CD4-positive, alpha-beta T cell (primary cell): ENCODE measurements at places on chromosomes 5 and 9. TPM values are rescaled to one million over a fixed set of nuclear protein-coding genes. Genes with fewer than 3 reads are reported as not detected.

The TLR4 gene
- total RNA-seq: 0.34 TPM

The STING1 gene
- total RNA-seq: 155 TPM

The ST6GALNAC6 gene
- 93.1 TPM for total RNA-seq

The PPP1R26 gene
- 0.47 TPM for total RNA-seq

The RBM27 gene
- 29.7 TPM for total RNA-seq

The CATSPER3 gene
- total RNA-seq: not detected

The IL5 gene
- total RNA-seq: not detected

The MARCOL gene
- total RNA-seq: not detected

The PTGER4 gene
- 356 TPM for total RNA-seq

The SPATA31D4 gene
- not detected for total RNA-seq

DNA sequence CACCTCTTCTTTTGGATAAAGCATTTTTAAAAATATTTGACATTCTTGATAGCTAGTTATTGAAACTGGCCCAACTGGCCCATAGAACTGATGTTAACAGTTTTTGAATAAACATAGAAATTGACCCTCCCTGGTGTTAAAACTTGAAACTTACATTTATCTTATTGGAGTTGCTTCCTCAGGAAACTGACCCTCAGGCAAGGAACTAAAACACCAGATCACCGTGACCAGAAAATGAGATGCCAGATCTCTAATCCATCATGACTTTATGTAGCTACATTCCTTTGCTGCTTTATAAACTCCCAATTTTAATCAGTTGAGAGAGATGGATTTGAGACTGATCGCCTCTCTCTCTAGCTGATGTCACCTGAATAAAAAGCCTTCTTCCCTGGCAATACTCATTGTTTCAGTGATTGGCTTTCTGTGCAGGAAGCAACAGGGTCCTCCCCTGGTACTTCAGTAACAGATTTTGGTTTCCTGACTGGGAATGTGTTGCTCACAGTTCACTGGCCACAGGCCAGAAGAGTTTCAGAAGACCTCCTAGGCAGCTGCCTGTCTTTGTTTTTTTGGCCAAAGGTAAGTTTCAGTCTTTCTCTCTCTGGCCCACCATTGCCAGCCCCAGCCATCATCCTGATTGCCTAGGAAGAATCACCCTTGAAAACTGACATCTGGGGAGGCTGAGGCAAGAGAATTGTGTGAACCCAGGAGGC, 212.4 kb downstream of the DTWD2 start:
- no peak for DNase-seq
- H3K27ac ChIP-seq: no peak overlapping the region
- no peaks in the 10 kb centered on the region for H3K27me3 ChIP-seq
- H3K4me1 ChIP-seq: no peaks in the 10 kb centered on the region

GRCh38 chr5:67170767-67171166, 25.8 kb downstream of the CD180 start:
- peaks cover 28% of the 10 kb centered on the region for H3K4me1 ChIP-seq
- H3K27me3 ChIP-seq: no peaks in the 10 kb centered on the region
- no peak overlapping the region for H3K27ac ChIP-seq

GRCh38 chr9:98101416-98101815, 17.6 kb downstream of the TRIM14 start:
- H3K27me3 ChIP-seq: no peaks in the 10 kb centered on the region
- H3K27ac ChIP-seq: peak overlapping the region; percentile 69
- H3K4me1 ChIP-seq: peaks cover 95% of the 10 kb centered on the region
- H3K4me3 ChIP-seq: peak overlapping the region; percentile 9

- H3K27ac ChIP-seq: no peak overlapping the region
- no peaks in the 10 kb centered on the region for H3K36me3 ChIP-seq
- DNase-seq: no peak
- H3K27me3 ChIP-seq: peaks cover 46% of the 10 kb centered on the region
These were observed 21.6 kb downstream of the BTNL9 start for GRCh38 chr5:181061645-181062044.

GRCh38 chr9:135100241-135100681, 12.8 kb downstream of the OLFM1 start:
- no peaks in the 10 kb centered on the region for H3K4me1 ChIP-seq
- H3K27ac ChIP-seq: no peak overlapping the region
- no peaks in the 10 kb centered on the region for H3K36me3 ChIP-seq
- DNase-seq: no peak

- no peak overlapping the region for H3K27ac ChIP-seq
- no peaks in the 10 kb centered on the region for H3K27me3 ChIP-seq
- H3K4me1 ChIP-seq: no peaks in the 10 kb centered on the region
- H3K36me3 ChIP-seq: no peaks in the 10 kb centered on the region
- DNase-seq: no peak
- H3K4me3 ChIP-seq: no peak overlapping the region
These were observed 24.3 kb upstream of the CXCL14 start for GRCh38 chr5:135602882-135603721.

DNA sequence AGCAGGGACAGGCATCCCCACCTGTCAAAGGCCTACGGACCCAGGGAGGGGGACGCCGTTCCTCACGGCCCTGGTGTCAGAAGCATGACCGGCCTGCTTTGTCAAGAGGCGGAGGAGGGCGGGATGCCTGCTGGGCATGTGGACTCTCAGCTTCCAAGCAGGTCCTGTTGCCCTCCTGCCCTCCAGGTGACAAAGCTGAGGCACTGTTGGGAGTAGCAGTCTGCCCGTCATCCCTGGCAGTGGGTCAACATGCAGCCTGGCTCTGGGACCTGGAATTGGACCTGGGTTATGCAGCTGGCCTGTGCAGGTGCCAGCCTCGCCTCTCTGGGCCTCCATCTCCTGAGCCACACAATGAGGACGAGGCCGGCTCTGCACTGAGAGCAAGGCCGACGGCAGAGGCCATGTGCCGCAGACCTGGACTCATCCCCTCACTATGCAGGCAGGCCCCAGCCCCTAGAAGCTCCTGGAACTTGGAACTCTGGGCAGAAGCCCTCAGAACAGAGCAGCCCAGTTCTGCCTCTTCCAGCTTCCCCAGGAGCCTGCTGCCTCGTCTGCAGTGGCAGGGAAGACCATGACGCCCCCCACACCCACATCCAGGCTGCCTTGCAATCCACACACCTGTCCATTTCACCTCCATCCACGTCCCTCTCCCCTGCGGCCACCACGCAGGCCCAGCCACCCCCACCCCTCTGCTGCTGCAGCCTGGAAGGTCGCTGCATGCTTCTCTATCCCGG, 20.8 kb upstream of the FCN1 start:
- DNase-seq: no peak
- no peaks in the 10 kb centered on the region for H3K36me3 ChIP-seq
- H3K27me3 ChIP-seq: no peaks in the 10 kb centered on the region
- no peak overlapping the region for H3K4me3 ChIP-seq
- H3K4me1 ChIP-seq: peaks cover 2% of the 10 kb centered on the region
- no peak overlapping the region for H3K27ac ChIP-seq

DNA sequence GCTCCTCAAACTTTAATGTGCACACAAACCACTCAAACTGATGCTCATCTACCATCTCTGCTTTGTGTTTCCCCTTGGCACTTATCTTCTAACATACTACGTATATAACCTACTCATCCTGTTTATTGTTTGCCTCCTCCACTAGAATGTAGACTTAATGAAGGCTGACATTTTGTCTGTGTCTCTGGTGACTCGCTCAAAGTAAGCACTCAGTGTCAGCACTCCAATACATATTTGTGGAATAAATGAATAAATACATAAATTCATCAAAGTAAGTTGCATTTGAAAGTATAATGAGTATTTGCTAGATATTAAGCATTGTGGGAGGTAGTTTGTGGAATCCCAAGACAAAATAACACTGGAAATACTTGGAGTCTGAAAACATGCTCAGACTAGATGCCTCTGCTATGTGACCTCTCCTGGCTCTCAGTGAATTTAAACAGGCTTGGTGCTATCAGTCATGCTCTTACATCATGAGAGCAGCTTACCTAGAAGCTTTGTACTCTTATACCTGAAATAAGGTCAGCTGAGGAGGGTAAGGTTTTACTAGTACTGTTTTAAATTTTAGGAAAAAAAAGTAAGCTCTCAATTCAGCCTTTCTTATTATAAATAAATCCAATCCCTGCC, 37.0 kb upstream of the RANBP6 start:
- no peak overlapping the region for H3K4me3 ChIP-seq
- no peak overlapping the region for H3K27ac ChIP-seq
- no peaks in the 10 kb centered on the region for H3K36me3 ChIP-seq

GRCh38 chr5:83662558-83662957, 58.1 kb downstream of the HAPLN1 start:
- no peak for DNase-seq
- H3K4me1 ChIP-seq: no peaks in the 10 kb centered on the region
- no peak overlapping the region for H3K27ac ChIP-seq
- no peaks in the 10 kb centered on the region for H3K36me3 ChIP-seq
- H3K27me3 ChIP-seq: no peaks in the 10 kb centered on the region

DNA sequence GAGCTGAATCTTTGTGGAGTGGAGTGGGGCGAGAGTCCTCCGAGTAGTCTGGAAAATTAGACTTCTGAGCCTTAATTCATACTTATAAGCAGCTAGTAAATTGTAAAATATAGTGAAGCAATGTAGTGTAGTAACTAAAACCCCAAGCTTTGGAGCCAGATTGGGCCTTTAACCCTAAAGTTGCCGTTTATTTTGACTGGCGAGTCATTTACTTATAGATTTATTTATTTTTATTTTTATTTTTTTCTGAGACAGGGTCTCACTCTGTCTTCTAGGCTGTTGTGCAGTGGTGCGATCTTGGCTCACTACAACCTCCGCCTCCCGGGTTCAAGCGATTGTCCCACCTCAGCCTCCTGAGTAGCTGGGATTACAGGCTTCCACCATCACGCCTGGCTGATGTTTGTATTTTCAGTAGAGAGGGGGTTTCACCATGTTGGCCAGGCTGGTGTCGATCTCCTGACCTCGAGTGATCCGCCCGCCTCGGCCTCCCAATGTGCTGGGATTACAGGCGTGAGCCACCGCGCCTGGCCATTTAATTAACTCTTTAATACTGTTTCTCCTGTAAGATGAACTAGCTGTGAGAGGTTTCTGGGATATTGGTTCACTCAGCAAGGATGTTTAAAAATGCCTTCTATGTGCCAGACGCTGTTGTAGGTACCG, 687 bp upstream of the RPS23 start:
- peaks cover 31% of the 10 kb centered on the region for H3K36me3 ChIP-seq
- no peaks in the 10 kb centered on the region for H3K27me3 ChIP-seq
- peak overlapping the region; percentile 63 for H3K27ac ChIP-seq
- H3K4me1 ChIP-seq: peaks cover 18% of the 10 kb centered on the region
- H3K4me3 ChIP-seq: peak overlapping the region; percentile 78

DNA sequence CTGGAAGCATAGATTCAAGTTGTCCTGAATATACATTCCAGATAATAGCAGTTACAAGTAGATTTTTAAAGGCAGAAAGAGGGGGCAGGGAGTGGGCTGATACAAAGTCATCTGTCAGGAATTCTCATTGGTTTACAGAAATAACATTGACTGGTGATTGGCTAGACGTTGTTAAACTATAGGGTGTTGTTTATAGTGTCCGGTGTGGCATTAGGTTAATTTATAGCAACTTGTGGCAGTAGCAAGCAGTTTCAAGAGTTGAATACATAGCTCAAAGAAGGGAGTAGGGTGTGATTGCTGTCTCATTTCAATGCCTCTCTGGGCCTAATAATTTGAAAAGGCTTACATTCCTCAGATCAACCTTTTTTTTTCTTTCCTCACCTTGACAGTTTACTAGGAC, 10.7 kb upstream of the POC5 start:
- H3K27me3 ChIP-seq: no peaks in the 10 kb centered on the region
- no peak overlapping the region for H3K27ac ChIP-seq
- H3K36me3 ChIP-seq: no peaks in the 10 kb centered on the region
- H3K4me1 ChIP-seq: no peaks in the 10 kb centered on the region
- no peak for DNase-seq

DNA sequence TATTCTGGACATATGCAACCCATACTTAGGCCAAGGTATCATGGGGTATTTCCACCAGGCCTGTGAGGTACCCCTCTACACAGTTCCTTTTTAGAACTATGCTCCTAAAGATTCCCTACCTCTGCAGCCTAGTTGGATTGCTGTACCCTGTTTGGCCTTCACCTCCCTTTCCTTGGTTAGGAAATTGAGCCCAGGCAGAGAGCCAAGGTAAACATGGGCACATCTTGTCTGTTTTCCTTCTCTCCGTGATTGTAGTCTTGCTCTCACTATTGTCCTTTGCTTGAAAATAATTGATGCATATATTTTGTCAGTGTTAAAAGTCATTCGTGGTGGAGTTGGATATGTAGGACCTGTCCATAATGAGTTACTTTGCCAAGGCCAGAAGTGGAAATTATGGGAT, 26.7 kb downstream of the BDP1 start:
- H3K27me3 ChIP-seq: no peaks in the 10 kb centered on the region
- no peaks in the 10 kb centered on the region for H3K4me1 ChIP-seq
- DNase-seq: no peak

DNA sequence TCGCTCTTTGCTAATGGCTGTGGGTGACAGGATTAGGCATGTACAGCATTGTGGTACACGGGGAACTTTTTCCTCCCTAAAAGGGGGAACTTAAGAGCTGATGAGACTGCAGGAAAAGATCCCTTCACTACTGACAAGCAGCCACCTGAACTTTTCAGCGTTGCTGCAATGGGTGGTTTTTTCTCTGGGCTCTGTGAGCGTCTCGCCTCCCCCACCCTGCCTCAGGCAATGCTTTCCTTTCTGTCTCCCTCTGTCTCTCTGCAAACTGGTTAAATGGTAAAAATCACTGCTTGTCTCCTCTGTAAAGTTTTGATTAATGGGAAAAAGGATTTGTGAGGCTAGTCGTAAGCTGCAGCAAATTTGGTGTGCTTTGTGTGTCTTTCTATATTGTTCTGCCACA, 20.3 kb downstream of the HSD17B3 start:
- H3K27me3 ChIP-seq: no peaks in the 10 kb centered on the region
- H3K4me3 ChIP-seq: no peak overlapping the region
- no peak overlapping the region for H3K27ac ChIP-seq
- no peaks in the 10 kb centered on the region for H3K4me1 ChIP-seq
- no peak for DNase-seq
- H3K36me3 ChIP-seq: no peaks in the 10 kb centered on the region

DNA sequence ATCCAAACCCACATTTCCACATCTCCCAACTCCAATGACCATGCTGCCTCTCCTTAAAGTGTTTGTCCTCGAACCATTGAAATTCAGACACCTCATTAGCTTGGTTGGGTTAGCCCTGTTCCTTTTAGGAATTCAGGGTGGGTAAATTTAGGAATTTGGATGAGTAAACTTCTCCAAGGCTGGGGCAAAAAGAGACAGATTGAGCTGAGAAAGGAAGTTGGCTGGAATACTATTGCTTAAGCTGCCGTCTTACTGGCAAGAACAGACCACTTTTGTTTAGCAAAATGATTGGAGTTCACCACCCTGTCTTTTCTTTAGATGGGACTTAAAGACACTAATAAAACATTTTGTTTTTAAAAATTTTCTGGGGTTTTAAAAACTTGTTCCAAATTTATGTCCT, 143.6 kb upstream of the GDNF start:
- no peaks in the 10 kb centered on the region for H3K36me3 ChIP-seq
- H3K27me3 ChIP-seq: no peaks in the 10 kb centered on the region
- no peak overlapping the region for H3K27ac ChIP-seq
- no peak for DNase-seq
- H3K4me3 ChIP-seq: no peak overlapping the region

- no peak overlapping the region for H3K27ac ChIP-seq
- H3K36me3 ChIP-seq: peaks cover 80% of the 10 kb centered on the region
- H3K4me3 ChIP-seq: no peak overlapping the region
- H3K4me1 ChIP-seq: no peaks in the 10 kb centered on the region
- H3K27me3 ChIP-seq: no peaks in the 10 kb centered on the region
These were observed 55.6 kb downstream of the MACROH2A1 start for GRCh38 chr5:135343413-135343812.
